ENCODE measurements at places on chromosomes 7 and 10. TPM values are rescaled to one million over a fixed set of nuclear protein-coding genes. Genes with fewer than 3 reads are reported as not detected.

Gene TSPAN33
- total RNA-seq: 6.2 TPM

Gene RARRES2
- not detected for total RNA-seq

Gene LOXL4
- total RNA-seq: 1.4 TPM

Gene PITX3
- 1.1 TPM for total RNA-seq

Gene SPRN
- total RNA-seq: 0.39 TPM

Gene STRA8
- total RNA-seq: not detected

Gene TAS2R3
- not detected for total RNA-seq

Gene MYH16
- total RNA-seq: 0.35 TPM

Gene SBDS
- total RNA-seq: 105 TPM

Gene CHAT
- total RNA-seq: not detected

Gene TMEM106B
- 30.5 TPM for total RNA-seq

Gene AGMO
- 0.77 TPM for total RNA-seq

Gene GRID2IP
- total RNA-seq: not detected

Gene FRAT1
- 1.1 TPM for total RNA-seq
